HFFc6 (cell line): ENCODE measurements at places on chromosomes 4 and X. TPM values are rescaled to one million over a fixed set of nuclear protein-coding genes. Genes with fewer than 3 reads are reported as not detected.

DNA sequence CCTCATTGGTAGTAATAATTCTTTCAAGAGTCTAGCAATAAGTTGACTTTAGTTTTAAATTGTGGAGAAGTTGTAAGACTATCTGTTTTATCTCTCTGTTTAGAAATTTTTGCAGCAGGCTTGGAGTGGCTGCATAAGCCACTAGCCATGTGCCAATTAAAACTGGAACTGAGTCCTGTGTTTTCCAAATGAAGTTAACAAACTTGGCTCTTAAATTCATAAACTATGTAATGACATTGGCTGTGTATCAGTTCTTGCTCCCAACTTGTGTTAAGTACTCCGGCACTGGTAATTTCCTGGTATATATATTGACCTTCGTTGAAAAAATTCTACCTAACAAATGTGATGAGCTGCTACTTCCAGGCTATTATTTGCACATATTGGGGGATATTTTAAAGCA lies 420.4 kb downstream of the GBA3 start:
- no peak for DNase-seq

GRCh38 chr4:55491486-55491885 lies 55.2 kb downstream of the CLOCK start:
- DNase-seq: peak; percentile 22

The PDS5A gene
- total RNA-seq: 41.3 to 48.2 TPM (median 47.4 TPM) in 3 replicates

DNA sequence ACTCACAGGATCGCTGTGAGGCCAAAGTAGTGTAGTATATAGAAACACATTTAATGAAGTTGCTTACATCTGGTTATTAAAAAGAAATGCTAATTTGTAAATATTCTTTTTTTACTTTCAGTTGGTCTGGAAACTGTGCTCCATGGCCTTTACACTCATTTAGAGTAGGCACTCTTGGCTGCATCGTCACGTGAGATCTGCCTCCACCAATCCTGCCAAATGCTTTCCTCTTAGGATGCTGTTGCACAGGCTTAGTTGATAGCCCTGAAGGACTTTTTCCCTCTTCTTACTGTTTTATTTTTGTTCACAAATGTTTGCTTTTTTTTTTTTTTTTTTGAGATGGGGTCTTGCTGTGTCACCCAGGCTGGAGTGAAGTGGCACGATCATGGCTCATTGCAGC lies 6.3 kb downstream of the CPE start:
- no peak for DNase-seq

DNA sequence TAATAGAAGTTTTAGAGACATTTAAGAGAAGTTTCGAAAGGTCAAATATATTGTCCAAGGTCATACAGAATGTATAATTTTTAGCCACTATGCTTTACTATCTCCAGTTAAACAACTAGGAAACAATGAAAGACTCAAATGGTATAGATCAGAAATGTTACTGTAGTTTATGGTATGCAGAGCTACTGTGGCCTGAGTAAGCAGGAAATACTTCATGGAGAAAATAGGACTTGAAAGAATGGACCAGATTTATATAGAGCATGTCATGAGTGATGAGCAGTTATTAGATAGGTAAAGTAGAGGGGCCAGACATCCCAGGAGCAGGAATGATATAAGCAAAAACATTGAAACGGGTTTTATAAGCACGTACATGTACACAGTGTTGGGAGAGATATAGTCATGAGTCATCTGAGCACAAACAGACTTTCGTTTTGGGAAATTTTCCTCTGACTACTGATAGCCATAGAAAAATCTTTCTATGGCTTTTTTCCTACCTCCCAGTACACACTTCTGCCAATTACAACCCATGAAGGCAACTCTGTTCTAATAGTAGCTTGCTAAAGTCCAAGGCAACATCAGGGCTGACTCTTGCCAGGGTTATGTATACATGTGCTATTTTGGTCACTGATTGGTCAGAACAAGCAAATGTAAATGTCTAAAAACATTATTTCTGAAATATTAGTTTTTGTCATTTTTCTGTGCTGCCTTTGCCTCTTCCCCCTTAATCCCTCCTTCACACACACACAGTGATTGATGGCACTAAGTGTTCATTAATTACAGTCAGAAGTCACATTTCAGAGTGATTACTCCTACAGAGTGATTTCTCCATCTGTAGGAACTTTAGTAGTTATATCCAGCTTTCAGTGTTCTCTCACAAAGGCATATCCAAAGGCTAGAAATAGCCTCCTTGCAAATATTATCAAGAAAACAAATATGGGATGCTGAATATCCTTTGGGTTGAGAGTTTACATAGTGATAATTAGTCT lies 198.7 kb downstream of the ENOX2 start:
- peak; percentile 10 for DNase-seq

DNA sequence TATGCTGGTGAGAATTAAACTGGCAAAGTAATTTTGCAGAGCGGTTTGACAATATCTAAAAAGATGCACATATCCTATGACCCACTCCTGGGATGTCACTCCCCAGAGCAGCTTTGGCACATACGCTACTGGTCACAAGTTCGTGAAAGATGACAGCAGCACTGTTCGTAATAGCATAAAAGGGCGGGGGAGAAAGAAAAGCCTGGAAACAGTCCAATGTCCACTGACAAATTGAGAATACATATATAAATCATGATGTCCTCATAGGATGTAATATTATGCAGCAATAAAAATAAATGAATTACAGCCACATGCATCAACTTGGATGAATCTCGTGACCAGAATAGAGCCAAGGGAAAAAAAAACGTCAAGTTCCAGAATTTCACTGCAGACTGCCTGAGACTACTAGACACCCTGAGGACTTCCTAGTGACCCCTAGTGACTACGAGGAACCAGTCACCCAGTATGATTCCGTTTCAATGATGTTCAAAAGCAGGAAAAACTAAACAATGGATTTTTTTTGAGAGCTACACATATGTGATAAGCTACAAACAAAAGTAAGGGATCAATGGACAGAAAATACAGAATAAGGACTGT lies 1.8 kb downstream of the PCSK1N start:
- DNase-seq: no peak

GRCh38 chr4:114316789-114317188 lies 281.8 kb upstream of the UGT8 start:
- no peak for DNase-seq

GRCh38 chrX:17563515-17563914 lies 173.8 kb upstream of the SCML1 start:
- DNase-seq: peak; percentile 21

DNA sequence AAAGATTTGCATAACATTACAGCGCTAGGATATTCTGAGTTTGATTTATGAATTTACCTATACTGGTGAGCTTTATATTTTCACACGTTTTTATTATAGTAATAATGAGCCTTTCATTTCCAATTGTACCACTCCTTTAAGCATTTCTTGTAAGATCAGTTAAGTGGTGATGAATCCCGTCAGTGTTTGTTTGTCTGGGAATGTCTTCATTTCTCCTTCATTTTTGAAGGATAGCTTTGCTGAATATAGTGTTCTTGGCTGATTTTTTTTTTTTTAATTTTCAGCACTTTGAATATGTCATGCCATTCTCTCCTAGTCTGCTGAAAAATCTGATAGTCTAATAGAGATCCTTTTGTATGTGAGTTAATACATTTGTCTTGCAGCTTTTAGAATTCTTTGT lies 70.1 kb downstream of the IL15 start:
- DNase-seq: no peak

DNA sequence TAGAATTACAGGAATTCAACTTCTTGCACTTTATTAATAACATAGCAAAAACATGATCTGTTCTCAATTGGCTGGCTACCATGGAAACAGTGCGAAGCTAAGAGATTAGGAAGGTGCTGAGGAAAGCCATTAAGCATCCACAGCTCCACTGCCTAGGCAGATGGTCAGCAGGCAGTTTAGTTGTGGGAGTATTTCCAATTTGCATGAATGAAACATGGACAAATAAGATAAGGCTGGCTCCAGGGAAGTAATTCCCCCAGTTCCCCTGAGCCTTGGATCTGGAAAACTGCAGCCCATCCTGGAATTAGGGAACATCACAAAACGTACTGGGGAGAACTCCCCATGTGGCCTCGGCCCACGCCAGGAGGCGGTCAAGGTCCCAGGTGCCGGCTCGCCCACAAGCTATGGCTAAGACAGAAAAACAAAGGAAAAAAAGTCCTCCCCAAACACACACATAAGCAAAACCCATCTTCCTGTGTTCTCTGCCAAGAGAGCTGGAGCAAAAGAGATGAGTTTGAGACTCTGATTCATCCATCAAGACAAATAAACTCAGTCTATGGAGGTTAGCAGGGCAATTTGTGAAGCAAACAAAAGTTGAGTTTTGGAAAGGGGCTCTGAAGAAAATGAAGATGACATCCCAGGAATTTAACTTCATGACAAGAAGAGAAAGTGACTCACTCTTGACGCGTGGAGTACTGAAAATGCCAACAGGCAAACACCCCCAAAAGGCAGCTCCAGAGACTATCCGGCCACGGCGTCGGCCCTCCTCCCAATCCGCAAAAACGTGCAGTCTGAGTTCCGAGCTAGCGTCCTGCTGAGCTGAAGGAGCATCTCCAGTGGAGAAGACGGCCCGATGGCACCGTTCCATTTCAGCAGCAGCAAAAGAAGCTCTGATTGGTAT lies 45.1 kb downstream of the IGFBP7 start:
- DNase-seq: peak; percentile 92

GRCh38 chrX:100819837-100820666 lies at the start of gene CSTF2:
TSS of gene CSTF2 (plus strand) at chrX:100820391. CDS start at chrX:100820417, 26 bp downstream.
- DNase-seq: peak; percentile 69

DNA sequence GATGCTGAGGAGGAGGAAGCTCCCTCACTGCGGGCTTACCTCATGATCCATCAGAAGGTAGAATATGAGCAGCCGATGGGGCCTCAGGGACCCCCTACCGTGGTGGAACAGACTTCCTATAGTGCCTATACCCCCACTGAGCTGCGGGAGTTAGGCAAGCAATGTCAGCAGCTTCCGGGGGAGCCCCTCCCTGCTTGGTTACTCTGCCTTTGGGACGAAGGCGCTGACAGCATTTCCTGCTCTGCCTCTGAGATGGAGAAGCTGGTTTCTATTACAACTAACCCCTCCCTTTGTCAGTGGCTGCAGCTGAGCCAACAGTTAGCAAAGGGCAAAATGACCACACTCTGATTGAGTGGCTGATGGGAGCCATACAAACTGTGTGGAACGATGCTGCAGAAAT lies 430.7 kb downstream of the IDS start:
- DNase-seq: no peak

DNA sequence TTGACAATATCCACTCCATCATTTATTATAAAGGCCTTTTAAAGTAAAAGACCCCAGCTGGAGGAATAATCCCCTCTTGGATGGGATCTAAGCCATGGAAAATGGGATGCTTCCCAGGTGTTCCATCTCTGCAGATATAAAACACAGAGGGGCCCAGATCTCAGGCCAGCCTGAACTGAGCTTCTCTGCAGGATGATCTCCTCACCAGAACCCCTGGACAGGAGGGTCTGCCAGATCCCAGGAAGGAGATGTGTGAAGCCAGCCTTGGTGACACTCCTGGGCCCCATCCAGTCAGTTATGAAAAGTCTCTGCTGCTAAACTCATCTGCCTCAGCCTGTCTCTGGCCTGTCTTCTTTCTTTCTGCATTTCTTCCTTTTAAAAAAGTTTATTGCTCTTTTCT lies 56.7 kb downstream of the HTRA3 start:
- no peak for DNase-seq

DNA sequence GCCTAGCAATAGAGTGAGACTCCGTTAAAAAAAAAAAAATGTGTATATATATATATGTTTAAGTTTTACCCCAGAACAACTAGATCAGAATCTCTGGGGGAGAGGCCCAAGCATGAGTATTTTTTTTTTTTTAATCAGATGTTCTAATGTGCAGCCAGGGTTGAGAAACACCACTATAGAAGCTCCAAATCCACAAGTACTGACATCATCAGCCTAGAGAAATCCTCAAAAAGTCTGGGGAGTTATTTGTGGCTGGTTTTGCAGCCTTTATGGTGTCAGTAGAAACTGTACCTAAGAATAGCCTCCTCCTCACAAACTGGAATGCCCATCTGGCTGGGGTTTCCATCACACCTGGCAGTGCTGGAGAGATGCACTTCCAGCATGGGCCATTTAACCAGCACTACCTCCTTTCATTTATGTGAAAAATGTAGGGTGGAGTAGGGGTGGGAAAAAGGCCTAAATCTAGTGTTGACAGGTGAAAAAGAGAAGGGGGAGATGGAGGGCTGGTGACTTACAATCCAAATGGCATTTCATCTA lies 93.5 kb downstream of the CBLL2 start:
- no peak for DNase-seq

The SPP1 gene
- total RNA-seq: 7.4 to 12.1 TPM (median 7.7 TPM) in 3 replicates

The GRXCR1 gene
- not detected in 3 replicates for total RNA-seq

GRCh38 chrX:154818916-154819770 lies 13.9 kb upstream of the MPP1 start:
- DNase-seq: no peak

GRCh38 chr4:40333921-40334352 lies 1.2 kb upstream of the CHRNA9 start:
- peak; percentile 57 for DNase-seq

DNA sequence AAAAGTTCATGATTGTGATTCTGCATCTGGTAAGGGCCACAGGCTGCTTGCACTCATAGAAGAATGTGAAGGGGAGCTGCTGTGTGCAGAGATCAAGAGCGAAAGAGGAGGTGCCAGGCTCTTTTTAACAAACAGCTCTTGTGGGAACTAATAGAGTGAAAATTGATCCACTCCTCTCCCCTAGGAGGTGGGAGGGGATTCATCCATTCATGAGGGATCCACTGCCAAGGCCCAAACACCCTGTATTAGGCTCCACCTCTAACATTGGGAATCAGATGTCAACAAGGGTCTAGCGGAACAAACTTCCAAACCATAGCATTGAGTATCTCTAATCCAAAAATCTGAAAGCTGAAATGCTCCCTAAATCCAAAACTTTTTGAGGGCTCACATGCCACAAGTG lies 16.4 kb upstream of the PPID start:
- no peak for DNase-seq

The CC2D2A gene
- 18.8 and 23.6 TPM in 2 replicates for total RNA-seq

- no peak for DNase-seq
These were observed 17.9 kb upstream of the PPP2R3B start for GRCh38 chrX:404656-405055.

The POF1B gene
- not detected in 3 replicates for total RNA-seq

The FGG gene
- total RNA-seq: not detected in 3 replicates

DNA sequence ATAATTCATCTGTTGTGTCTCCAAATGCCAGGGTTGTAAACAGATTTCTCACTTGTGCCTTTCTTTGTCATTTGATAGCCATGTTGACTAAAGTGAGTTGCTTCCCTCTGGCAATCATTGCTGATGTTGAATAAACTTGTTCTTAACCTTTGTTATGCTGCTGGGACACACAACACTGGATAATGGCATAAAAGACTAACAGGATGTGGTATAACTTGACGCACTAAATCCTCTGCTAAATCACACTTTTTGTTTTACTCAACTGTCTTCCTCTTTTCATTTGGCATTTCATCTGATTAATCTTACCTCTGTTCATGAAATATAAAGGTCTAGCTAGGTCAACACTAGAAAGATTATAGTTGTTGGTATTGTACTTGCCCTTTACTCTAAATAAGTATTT lies 17.6 kb upstream of the CXCL5 start:
- no peak for DNase-seq

The SCLT1 gene
- 9.3 to 13.5 TPM (median 13.0 TPM) in 3 replicates for total RNA-seq

The MAGEA12 gene
- total RNA-seq: 0.19 TPM in 1 of 3 replicates, not detected in the others
